Activated T-cell treated with anti-CD3 and anti-CD28 coated beads for 48 hours (primary cell): ENCODE measurements at places on chromosomes 13 and 19.

GRCh38 chr13:48010698-48011097, 9.6 kb upstream of the SUCLA2 start:
- no peak for DNase-seq

- DNase-seq = no peak
These were observed 20.4 kb downstream of the RNF17 start for GRCh38 chr13:24784319-24784718.

DNA sequence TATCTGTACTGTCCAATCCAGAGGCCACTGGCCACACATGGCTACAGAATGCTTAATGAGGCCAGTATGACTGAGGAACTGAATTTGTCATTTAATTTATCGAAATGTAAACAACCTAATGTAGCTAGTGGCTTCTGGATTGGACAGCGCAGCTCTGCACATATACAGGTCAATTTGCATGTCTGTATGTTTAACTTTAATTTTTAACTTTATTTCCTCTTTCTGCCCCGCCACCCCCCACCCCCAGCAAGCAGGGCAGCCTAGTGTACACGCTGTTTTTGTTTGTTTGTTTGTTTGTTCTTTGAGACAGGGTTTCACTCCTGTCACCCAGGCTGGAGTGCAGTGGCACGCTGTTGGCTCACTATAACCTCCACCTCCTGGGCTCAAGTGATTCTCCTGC, 15.5 kb downstream of the ZSWIM9 start:
- DNase-seq = no peak

- DNase-seq = no peak
These were observed 340.6 kb downstream of the ENOX1 start for GRCh38 chr13:43446126-43446525.

DNA sequence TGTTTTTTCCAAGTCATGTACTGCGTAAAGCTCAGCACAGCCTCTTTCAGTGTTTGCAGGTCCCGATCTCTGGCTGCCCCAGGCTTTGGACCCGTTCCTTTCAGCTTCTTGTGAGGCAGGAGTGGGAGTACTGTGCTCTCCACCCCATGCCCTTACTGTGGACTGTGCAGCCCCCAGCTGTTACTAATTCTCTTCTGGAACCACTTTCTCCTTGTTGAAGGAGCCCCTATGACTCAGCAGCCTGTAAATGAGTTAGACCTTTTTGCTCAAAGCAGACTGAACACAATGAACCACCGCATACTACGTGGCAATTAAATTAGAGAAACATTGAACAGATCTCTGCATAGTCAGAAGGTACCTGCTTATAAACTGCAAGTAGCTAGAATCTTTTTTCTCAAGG, 39.0 kb downstream of the SERTM1 start:
- DNase-seq = no peak
